RPMI7951 (cell line): ENCODE measurements at places on chromosomes 11 and 22. TPM values are rescaled to one million over a fixed set of nuclear protein-coding genes. Genes with fewer than 3 reads are reported as not detected.

DNA sequence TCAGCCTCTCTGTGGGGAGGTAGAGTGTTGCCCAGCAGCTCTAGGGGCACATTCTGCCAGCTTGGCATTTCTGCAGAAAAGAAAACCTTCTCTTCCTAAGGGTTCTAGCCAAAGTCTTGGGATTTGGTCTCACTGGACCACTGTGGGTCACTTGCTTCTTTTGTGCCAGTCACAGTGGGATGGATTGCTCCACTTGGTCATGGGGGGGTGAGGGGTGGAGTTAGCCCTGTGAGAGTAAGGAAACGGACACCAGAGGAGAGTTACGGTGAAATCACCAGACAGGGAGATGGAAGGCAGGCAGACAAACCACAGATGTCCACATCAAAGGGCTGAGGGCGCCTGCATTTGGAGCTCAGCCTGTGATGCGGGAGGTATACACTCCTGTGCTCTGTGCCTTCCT, 10.8 kb downstream of the SGSM1 start:
- DNase-seq = peak; percentile 10

GRCh38 chr11:125552927-125553326, 16.4 kb upstream of the EI24 start:
- DNase-seq = no peak

Gene GTSE1
- 21.5 and 23.2 TPM in 2 replicates for total RNA-seq

Gene GGTLC2
- not detected in 2 replicates for total RNA-seq
